Esophagus squamous epithelium (tissue), 5 donors: ENCODE measurements at places on chromosomes 1 and 21. TPM values are rescaled to one million over a fixed set of nuclear protein-coding genes. Genes with fewer than 3 reads are reported as not detected.

The XCL2 gene
- not detected for total RNA-seq

The IFNLR1 gene
- 3.8 TPM for total RNA-seq

DNA sequence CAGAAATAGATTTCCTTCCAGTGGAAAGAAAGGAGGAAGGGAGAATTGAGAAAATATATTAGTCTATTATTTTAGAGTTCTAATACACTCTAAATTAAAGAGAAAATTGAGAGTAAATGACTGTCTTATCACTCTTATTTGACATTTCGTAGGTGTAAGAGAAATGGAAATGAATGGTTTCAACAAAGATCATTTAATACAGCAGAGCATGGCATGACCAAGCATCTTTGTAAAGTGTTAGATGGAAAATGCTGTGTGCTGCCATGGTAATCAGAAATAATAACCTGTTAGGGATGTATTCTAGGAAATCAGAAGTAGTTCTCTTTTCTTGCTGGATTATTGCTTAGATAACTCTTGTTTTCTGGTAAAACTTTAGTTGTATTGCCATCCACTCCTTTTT is 90.9 kb downstream of the GIPC2 start:
- no peak for DNase-seq

DNA sequence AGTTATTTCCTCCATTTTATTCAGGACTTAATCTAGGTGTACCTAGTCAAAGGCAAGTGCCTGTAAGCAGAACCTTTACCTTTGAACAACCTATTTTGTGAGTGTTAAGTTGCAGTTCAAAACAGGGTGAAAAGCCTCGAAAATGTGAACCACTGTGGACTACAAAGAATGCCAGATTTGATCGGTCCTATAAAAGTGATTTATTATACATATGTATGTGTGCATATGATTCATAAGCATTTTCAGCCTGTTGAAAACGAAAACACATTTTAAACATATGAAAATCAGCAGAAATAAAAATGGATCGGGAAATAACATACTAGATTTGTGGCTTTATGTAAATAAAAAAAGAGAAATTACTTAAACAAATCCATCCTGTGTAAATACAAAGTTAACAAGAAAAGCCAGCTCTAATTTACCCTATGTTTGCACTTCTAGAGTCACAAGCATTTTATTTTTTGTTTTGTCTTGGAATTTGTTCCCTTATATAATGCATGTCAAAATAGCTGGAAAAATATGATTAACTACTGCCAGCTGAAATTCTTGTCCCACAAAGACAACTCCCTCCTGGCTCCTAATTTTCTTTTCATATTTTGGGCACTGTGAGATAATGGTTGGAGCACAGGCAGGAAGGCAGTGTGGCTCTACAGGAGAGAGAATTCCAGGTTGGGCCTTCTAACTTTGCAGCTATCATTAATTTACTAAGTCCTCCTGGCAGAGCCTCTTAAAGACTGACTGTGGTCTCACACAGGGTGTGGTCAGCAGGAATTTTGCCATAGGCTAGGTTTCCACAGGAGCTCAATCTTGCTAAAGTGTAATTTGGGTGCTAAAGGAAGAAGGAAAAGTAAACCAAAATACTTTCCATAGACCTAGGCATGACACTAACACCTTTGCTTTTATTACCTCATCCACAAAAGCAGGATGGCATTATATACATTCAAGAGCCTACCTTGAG is 70.2 kb upstream of the CDC42BPA start:
- DNase-seq: no peak

- DNase-seq: no peak
These were observed 3.5 kb upstream of the RAP1A start for GRCh38 chr1:111615870-111616715.

GRCh38 chr1:171948511-171948910 is 107.2 kb downstream of the DNM3 start:
- no peak for DNase-seq

- no peak for DNase-seq
These were observed 19.1 kb upstream of the CGN start for GRCh38 chr1:151492120-151492519.

DNA sequence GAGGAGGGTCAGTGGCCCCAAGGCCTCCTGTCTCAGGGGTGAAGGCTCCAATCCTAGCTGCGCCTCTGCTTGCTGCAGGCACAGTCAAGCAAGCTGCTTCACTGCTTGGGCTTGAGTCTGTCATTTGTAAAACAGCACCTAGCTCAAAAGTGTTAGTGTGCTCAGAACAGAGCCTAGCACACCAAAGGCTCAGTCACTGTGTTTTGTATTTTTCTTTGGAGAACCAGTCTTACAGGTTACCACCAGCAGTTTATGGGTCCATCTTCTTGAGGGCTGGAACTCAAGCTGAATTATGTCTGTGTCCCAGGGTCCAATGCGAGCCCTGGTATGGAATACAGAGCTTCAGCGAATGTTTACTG is 113.6 kb downstream of the DMRTB1 start:
- no peak for DNase-seq
